ENCODE measurements at places on chromosomes 6 and 20.

- DNase-seq, result no peak
These were observed 159.9 kb downstream of the CD83 start for GRCh38 chr6:14277405-14277930.

DNA sequence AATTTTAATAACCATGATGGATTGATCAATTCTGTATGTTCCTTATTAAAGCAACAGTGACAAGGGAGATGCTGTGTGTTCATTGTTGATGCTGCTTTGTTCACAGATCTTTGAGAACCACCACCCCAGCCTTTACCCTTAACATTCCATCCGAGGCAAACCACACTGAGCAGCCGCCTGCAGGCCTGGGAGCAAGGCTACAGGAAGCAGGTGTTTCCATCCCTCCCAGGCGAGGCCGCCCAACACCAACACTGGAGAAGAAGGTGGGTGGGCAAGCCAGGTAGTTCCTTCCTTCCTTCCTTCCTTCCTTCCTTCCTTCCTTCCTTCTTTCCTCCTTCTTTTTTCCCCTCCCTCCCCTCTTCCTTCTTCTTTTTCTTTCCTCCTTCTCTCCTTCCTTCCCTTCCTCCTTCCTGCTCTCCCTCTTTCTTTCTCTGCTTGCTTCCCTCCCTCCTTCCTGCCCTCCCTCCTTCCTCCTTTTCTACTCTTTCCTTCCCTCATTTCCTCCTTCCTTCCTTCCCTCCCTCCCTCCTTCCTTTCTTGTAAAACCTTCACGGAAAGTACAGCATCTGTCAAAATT, 13.7 kb downstream of the TTLL2 start:
- DNase-seq, result no peak

GRCh38 chr6:49329186-49329585, 133.9 kb downstream of the MMUT start:
- DNase-seq, result no peak

GRCh38 chr20:37331060-37331857, 14.7 kb upstream of the SRC start:
- DNase-seq, result no peak

- no peak for DNase-seq
These were observed 52.1 kb upstream of the BEND6 start for GRCh38 chr6:56902641-56903464.

GRCh38 chr6:14187406-14187805, 69.8 kb downstream of the CD83 start:
- DNase-seq, result no peak

DNA sequence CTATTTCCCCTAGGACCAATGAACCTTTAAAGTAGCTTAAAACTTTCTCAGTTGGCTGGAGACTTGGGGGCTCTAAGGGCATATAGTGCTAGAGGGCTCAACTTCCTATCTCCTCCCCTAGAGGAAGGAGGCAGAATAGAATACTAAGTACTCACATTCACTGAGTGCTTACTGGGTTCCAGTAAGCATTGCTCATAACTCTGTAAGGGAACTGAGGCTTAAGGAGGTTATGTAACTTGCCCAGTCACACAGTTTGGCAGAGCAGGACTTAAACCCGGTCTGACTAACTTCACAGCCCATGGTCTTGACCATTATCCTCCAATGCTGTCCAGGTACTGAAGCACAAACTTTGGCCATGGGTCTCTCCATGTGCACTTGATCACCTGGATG, 12.5 kb downstream of the SESN1 start:
- DNase-seq, result no peak

- DNase-seq, result no peak
These were observed 94.2 kb upstream of the ATXN1 start for GRCh38 chr6:16855460-16855859.

DNA sequence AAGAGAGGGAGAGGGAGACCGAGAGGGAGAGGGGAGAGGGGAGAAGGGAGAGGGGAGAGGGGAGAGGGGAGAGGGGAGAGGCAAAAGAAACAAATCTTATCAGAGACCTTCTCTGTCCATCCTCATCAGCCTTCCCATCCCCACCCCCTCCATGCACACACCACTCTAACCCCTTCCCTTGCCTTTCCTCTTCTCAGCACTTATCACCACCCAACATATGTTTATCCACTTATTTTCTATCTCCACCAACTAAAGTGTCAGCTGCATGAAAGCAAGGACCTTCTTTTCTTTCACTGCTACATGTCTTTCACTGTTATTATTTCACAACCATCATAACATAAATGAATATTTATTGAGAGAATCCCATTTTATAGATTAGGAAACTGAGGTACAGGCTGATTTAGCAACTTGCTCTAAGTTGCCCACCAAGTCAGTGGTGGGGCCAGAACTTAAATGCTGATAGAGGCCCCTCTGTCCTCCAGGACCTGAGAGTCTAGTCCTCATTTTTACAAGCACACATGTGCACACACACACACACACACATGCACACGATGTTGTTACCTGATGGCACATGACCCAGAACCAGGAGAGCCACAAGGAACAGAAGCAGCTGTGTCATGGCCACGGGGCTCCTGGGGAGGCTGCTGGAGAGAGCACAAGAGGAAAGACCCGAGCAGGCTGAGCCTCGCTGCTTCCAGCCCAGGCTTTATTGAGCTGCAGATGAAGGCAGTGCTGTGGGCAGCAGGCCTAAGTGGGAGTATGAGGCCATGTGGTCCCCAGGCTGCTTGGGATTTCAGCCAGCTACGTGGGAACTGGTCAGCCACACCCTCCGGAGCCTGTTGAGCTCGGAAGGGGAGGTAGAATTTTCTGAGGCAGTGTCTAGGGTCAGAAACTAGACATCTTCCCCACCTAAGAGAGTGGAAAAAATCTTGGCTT, 2.3 kb downstream of the DEFB124 start:
- no peak for DNase-seq

GRCh38 chr6:25050356-25050755, 114.6 kb upstream of the RIPOR2 start:
- no peak for DNase-seq

DNA sequence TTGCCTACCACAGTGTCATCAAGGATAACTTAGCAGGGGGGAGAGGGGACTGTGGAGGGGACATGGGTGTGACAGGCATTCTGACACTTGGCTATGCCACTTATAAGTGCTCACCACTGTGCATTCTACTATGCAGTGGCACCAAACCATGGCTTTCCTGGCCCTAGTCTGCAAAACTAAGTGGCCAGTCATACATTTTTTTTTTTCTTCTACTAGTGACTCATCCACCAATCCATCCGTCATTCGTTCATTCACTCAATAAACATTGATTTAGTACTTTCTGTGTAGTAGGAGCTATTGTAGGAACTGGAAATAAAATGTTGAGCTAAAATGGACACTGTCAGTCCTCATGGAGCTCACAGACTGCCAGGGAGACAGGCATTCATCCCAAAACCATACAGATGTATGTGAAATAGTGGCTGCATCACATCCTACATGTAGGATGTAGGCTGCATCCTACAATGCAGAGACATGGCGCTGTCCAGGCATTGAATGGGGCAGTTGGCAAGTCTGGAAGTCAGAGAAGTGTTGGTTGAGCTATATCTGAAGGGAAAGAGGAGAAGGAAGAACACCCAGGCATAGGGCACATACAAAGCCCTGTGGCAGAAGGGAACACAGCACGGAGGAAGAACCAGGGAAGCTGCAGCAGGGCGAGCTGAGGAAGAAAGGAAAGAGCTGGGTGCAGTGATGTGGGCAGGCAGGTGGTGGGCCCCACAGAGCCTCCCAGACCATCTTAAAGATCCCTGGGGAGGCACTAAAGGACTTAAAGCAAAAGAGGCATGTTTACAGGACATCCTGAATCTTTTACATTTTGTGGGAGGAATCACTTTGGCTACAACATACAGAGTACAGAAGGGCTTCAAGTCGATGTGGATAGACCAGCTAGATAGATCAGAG, 224.4 kb downstream of the UST start:
- DNase-seq, result no peak

GRCh38 chr20:24208652-24209051, 220.1 kb upstream of the GGTLC1 start:
- DNase-seq, result no peak

GRCh38 chr20:46021361-46022359, 7.4 kb upstream of the SLC12A5 start:
- peak; percentile 73 for DNase-seq

DNA sequence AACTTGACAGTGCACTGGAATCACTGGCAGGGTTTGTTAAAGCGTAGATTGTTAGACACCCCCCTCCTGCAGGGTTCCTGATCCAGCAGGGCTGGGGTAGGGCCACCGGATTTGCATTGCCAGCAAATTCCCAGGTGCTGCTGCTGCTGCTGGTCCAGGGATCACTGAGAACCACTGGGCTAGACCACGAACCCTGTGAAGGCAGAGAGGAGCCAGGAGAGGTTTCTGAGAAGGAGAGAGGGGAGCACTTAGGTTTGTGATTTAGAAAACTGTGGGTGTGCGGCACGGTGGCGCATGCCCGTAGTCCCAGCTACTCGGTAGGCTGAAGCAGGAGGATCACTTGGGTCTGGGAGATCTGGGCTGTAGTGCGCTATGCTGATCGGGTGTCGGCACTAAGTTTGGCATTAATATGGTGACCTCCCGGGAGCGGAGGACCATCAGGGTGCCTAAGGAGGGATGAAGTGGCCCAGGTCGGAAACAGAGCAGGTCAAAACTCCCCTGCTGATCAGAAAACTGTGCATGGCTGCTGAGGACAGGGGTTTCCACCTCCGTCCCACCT, 53.6 kb upstream of the FAM83D start:
- DNase-seq, result no peak

- no peak for DNase-seq
These were observed 28.2 kb upstream of the NOP56 start for GRCh38 chr20:2624190-2624589.

- no peak for DNase-seq
These were observed 624.7 kb downstream of the CD109 start for GRCh38 chr6:74320715-74321114.

GRCh38 chr6:10763006-10763405, 15.4 kb downstream of the TMEM14B start:
- no peak for DNase-seq

DNA sequence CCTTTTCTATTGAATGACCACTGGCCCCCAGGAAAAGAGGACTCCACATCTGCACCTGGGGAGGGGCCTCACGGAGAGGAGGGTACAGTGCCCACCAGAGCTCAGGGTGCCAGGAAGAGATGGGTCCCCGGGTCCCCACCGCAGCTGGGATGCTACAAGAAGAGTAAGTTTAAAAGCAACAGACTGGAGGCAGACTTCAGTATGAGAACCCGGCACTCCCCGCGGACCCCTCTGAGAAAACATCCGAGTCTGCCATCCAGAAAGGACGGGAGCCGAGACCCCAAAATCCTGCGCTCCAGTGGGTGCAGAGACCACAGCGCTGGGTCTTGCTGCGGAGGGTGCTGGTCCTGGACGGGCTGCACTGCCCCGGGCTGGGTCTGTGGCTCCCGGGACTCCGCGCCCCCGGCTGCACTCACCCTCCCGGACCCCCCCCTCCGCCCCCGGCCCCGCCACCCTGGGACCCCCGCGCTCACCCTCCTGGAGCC, 350 bp downstream of the HELZ2 start:
- no peak for DNase-seq

- DNase-seq, result no peak
These were observed 36.1 kb upstream of the NKX2-4 start for GRCh38 chr20:21433329-21433890.

DNA sequence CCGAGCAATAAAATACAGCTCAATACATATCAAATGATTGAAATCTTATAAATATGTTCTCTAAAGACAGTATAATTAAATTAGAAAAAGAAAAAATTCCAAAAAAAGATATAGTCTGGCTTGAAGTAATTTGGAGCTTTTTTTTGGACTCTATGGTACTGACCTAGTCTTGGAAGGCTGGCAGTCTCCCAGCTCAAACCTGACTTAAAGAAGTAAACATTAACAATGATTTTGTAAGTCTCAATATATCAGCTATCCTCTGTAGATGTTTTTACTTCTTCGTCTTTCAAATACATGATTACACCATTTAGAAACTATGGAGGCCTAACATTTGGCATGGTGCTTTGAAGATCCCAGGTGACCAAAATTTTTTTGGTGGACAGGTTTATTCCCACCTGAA, 14.2 kb downstream of the HINT3 start:
- no peak for DNase-seq

DNA sequence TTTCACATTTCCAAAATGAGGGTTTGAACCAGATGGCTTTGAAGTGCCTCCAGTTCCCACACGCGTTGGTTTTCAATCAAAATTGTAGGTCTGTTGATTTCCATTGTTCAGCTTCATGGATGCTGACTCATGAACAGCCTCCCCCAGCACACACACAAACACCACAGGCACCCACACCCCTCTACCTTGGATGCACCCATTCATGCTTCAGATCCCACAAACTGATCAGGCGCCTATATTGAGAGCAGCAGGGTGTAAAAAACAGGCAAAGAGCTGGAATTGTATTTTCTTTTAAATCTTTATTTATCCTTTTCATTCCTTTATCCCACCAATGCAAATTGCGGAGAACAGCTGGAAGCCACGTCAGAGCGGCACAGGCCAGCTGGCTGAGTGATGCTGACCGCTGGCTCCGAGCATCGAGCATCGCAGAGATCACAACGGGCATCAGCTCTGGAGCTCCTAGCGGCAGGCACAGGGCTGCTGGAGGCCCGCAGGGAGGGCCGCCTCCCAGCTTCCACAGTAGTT, 29.3 kb upstream of the TBC1D7 start:
- no peak for DNase-seq

DNA sequence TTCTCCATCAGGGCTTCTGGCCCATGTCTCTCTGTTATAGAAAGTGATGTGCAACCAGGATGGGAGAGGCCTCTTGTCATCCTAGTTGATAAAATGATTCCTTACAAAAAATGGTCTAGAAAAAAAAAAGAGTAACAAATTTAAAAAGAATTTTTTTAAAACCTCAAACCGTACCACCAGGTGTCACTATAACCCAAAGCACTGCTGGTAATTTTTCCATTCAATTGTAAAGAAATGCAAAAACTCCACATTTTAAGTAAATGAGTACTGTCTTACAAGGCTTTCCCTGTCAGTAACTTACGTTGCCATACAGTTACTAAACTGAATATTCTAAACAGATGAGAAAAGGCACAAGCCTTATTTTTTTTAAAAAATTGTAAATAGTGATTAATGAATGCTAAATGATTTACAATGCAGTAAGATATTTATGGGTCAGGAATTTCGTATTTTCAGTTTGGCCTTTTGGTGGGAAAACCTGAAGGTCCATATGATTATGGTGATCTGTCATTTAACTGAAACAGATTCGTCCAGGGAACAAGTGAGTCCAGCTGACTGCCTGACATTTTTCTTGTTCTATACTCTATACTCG, 95.4 kb downstream of the OGFRL1 start:
- no peak for DNase-seq

GRCh38 chr20:50713657-50714101, 17.7 kb upstream of the PARD6B start:
- DNase-seq, result no peak

- no peak for DNase-seq
These were observed 72.3 kb downstream of the RNGTT start for GRCh38 chr6:88890860-88891845.

All from HuH-7.5 (cell line).